OCI-LY7 (cell line): ENCODE measurements at places on chromosomes 7 and 10.

GRCh38 chr7:130515315-130516040 lies 23.6 kb downstream of the MEST start:
- no peak for DNase-seq

DNA sequence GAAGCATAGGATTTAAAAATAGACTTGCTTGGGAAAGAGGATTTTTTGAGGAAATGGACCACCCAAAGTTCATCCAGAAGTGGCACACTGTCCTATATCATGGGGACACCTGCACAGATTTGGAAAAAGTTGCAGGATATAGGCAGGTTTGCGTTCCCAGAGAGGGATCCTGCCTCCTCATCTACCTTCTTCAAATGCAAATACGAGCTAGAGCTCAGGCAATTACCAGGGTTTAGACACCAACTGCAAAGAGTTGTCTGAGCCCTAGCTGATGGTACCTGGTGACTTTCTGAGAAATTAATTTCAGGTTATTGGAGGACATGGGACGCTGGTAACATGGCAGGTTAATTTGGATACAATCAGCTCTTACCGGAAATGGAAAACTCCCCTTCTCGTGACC lies 423.7 kb upstream of the MTPN start:
- DNase-seq = no peak

DNA sequence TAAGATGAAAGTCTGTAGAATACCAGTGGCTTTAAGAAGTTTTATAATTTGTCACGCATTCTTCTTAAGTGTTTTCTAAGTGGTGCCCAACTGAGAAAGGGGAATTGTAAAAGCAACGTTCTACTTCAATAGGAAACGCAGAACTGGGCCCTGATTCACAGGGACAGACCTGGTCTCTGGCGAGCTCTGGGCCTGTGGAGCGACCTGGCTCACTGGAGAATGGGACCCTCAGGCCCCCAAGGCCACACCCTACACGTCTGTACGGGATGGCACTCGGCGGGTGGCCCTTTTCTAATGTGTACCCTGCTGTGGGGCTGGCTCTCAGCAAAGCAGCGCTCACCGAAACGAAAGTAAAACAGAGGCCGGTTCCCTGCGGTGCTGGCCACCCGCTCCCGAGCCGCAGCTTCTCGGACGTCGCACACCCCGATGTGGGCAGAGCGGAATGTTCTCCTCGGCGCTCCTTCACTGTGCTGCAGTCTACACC lies 205.0 kb downstream of the DIP2C start:
- peak; percentile 19 for DNase-seq

DNA sequence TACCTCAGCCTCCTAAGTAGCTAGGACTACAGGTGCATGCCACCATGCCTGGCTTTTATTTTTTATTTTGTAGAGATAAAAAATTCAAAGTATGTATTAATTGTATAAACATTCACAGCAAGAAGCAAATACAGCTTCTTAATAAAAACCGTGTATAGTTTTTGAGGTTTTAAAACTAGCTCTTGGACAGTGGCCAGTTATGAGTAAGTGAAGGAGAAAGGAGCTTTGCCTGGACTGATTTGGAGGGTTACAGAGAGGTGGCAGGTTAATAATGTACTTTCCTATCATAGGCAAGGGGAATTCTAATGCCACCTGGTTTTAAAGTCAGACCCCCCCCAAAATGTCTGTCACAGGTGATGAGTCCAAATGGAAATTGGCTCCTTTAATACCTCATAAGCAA lies 43.4 kb downstream of the ZNRF2 start:
- DNase-seq = no peak

DNA sequence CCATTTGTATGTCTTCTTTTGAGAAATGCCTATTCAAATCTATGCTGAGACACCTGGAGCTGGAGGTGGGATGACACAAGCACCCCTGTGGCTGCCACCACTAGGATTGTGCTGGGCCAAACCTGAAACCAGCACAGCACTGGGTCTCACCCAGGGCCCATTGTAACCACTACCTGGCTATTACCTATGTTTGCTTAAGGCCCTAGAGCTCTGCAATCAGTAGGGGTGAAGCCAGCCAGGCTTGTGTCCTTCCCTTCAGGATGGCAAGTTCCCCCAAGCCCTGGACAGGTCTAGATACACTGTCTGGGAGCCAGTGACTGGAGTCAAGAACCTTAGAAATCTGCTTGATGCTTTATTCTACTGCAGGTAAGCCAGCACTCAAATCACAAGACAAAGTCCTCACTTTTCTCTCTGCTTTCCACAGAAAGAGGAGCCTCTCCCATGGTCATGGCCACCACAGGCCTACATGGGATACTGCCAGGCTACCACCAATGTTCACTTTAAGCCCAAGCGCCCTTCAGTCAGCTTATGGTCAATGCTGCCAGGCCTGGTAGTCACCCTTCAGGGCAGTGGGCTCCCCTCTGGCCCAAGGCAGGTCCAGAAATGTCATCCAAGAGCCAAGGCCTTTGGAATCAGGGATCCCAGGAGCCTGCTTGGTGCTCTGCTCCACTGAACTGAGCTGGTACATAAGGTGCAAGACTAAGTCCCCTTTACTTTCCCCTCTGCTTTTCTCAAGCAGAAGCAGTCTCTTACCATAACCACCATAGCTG lies 105.3 kb downstream of the BMS1 start:
- no peak for DNase-seq
